ENCODE measurements at places on chromosomes 16 and 17. TPM values are rescaled to one million over a fixed set of nuclear protein-coding genes. Genes with fewer than 3 reads are reported as not detected.

COA3 gene
- 61.2 TPM for total RNA-seq

TP53TG3B gene
- total RNA-seq, result not detected

CDC42EP4 gene
- total RNA-seq, result 28.9 TPM

DNA sequence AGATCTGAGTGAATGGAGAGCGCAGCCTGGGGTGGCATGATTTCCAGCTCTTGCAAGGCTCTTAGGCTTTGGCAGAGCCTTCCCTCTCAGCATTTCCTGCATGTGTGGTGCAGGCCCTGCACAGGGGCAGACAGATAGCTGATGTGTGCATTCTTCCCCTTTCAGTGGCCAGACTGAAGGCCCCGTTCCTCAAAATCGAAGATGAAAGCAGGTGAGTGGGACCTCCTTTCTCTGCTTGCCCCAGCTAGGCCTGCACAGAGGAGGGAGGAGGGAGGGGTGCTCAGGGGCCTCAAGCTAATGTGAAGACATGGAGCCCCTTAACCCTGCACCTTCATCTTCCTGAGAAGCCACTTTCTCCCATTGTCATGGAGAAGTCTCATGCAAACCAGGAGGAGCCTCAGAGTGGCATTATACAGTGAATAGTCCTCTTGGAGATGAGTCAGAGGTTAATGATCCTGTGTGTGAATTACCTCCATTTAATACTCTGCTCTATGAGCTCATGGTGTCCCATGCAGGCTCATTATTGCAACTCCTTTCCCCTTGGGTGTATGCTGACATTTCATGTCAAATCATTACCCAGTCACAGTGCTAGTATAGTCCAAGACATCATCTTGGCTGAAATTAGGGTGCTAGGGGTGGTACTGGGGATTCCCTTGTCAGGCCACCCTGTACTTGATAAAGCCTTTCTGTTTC is 20.4 kb upstream of the ADAM11 start:
- no peaks in the 10 kb centered on the region for H3K27me3 ChIP-seq
- no peak overlapping the region for H3K27ac ChIP-seq

GRCh38 chr17:57164814-57165213 is 79.8 kb downstream of the AKAP1 start:
- no peak overlapping the region for H3K4me3 ChIP-seq
- DNase-seq, result no peak
- H3K36me3 ChIP-seq, result no peaks in the 10 kb centered on the region
- H3K27me3 ChIP-seq, result no peaks in the 10 kb centered on the region

- DNase-seq, result no peak
- H3K27ac ChIP-seq, result no peak overlapping the region
- H3K27me3 ChIP-seq, result no peaks in the 10 kb centered on the region
- H3K4me1 ChIP-seq, result peaks cover 7% of the 10 kb centered on the region
- no peak overlapping the region for H3K4me3 ChIP-seq
Measured at GRCh38 chr17:12731839-12732238, 57.5 kb upstream of the ARHGAP44 start.

DNA sequence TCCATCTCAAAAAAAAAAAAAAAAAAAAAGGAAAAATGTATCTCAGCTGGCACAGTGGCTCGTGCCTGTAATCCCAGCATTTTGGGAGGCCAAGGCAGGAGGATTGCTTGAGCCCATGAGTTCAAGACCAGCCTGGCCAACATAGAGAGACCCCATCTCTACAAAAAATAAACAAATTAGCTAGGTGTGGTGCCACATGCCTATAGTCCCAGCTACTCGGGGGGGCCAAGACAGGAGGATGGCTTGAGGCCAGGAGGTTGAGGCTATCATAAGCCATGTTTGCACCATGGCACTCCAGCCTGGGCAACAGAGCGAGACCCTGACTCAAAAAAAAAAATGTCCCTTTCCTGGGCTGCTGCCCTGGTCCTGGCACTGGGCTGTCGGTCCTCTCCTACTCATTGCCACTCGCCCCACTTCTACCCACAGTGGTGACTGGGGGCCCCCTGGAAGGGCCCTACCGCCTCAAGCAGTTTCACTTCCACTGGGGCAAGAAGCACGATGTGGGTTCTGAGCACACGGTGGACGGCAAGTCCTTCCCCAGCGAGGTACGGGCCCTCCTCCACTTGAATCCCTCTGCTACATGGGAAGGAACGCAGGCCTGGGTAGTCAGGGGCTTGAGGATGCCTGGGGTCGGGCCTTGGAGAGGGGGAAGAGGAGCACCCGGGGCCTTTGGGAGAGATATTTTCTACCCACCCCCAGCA is 6.1 kb downstream of the CA7 start:
- DNase-seq, result no peak
- H3K27me3 ChIP-seq, result peaks cover 32% of the 10 kb centered on the region
- H3K27ac ChIP-seq, result no peak overlapping the region
- no peak overlapping the region for H3K4me3 ChIP-seq
- no peaks in the 10 kb centered on the region for H3K36me3 ChIP-seq

All from neural progenitor cell (in vitro differentiated cells).